Stimulated activated CD4-positive, alpha-beta T cell treated with anti-CD3 and anti-CD28 coated beads, Interleukin-1b, Interleukin-23, amount 100 ng/mL, for 4 hours (primary cell): ENCODE measurements at places on chromosomes 1 and 21.
A peak's percentile ranks its signal among the peaks of the same experiment; 100 is the strongest.

DNA sequence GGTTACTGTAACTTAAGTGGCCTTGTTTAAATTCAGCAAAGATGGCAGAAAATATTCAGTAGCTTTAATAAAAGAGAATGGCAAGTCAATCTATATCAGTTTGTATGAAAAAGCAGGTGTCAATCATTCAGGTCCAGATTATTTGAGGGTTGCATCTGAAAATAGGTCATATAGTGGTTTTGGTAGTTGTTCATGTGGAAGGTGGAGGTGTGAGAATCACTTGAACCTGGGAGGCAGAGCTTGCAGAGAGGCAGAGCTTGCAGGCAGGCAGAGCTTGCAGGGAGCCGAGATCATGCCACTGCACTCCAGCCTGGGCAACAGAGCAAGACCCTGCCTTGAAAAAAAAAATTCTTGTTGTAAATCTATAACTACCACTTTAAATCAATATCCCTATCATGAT lies 88.6 kb downstream of the ZSWIM5 start:
- no peak for DNase-seq

GRCh38 chr1:37143800-37144199 lies 109.5 kb upstream of the GRIK3 start:
- no peak for DNase-seq

GRCh38 chr1:245898581-245898980 lies 608.5 kb downstream of the SMYD3 start:
- DNase-seq, result no peak

GRCh38 chr21:34004974-34005373 lies 68.4 kb upstream of the MRPS6 start:
- no peak for DNase-seq

GRCh38 chr1:160446945-160447600 lies 46.7 kb downstream of the VANGL2 start:
- no peak for DNase-seq

DNA sequence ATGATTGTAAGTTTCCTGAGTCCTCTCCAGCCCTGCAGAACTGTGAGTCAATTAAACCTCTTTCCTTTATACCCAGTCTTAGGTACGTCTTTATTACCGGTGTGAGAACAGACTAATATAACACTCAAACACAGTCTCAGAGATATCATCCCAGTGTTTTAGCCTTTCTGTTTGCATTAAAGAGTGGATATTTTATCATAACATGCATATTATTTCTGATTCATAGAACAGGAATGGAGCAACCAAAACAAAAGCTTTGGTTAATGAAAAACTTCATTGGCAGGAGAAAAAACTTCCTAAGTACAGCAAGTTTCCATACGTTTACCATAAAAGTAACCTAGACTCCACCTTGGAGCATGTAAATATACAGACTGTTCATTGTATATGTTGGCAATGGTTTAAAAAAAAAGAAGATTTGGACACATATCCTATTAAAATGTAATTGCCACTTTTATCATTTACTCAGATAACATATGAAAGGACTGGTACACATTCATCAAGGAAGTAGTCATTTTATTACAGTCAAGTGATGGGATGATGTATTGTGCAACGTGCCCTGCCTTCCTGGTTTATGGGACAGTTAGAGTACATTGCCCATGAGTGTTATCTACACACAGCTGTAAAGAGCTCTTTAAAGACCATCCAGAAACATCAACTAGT lies 144.8 kb downstream of the ETS2 start:
- DNase-seq, result no peak

DNA sequence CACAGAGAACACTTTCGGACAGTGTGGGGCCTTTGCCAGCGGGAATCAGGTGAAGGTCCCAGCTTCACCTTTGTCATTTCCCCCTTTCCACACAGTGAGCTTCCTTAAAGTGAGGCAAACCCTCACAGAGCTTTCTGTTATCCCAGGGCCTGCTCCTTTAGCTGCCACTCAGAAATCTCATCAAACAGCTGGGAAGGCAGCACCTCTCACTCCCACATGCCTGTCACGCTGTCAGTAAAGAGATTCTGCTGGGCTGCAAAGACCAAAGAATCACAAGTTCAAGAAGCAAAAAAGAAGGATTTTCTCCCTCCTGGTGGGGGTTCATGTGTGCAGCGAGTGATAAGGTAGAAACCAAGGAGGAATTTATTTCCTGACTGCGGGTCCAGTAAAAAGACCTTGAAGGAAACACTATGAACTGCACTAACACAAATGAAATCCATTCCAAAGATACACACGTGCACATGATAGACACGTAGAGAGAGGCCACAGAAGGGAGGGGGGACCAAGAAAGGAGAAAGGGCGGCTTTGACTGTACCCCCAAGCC lies 44.0 kb downstream of the HTR6 start:
- no peak for DNase-seq

- DNase-seq, result no peak
These were observed 41.6 kb downstream of the TNNT2 start for GRCh38 chr1:201335901-201336300.

DNA sequence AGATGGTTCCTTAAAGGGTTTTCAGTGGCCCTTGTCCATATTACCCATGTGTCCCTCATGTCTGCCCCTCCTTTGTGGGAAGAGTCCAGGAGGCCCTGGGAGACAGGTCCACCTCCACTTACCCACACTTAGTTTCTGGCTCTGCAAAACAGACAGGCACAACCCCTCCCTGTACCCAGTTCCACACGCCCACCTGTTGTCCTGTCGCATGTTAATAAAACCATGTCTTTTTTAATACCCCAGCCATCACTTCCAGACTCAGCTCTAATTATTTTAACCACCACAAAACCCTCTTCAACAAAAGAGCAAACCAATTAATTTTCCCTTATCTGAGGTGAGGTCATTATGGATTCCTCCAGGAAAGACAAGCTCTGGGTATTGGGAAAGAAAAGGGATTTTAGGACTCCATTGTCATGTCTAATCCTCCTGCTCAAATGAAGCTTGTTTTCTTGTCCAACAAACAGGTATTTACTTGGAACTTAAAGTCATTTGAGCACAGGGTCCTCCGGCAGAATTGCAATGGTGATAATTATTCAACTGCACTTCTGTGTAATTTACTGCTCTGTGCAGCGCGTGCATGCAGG lies 68.9 kb downstream of the CCDC185 start:
- DNase-seq, result no peak

GRCh38 chr1:85274969-85275453 lies 1.4 kb downstream of the BCL10 start:
- DNase-seq, result no peak

DNA sequence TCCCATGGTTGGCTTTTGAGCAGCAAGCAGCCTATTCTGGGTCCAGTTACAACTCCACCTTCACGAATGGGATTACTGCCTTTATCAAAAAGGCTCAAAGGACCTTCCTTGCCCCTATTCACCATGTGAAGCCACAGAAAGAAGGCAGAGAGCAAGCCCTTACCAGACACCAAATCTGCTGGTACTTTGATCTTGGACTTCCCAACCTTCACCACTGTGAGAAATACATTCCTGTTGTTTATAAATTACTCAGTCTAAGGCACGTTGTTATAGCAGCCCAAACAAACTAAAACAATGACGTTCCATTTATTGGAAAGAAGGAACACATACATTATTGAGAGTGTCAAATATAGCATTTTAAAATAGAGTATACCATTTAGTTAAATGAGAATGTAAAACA lies 1557.9 kb downstream of the PLA2G4A start:
- no peak for DNase-seq

GRCh38 chr1:47444562-47445465 lies 7.0 kb downstream of the FOXD2 start:
- no peak for DNase-seq

- peak; percentile 38 for DNase-seq
These were observed 1.1 kb upstream of the PRXL2B start for GRCh38 chr1:2585318-2586092.

GRCh38 chr1:81183553-81183952 lies 617.2 kb upstream of the ADGRL2 start:
- no peak for DNase-seq

DNA sequence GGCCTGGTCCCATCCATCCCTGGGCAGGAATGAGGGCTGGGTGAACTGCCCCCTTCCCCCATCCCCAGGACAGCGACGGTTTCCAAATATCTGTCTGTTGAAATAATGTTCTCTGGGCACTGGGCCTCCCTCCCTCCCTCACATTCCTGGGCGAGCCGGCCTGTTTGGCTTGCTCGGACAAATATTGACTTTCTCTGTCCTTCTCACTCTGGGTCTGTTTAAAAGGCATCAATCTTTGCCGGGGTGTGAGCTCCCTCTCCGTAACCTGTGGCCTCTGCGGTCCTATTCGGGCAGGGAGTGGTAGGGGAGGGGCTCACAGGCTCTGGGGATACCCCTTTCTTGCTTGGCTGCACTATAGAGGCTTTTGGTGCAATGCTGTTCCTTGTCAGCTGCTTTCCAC lies 40.2 kb downstream of the FOXD2 start:
- no peak for DNase-seq

DNA sequence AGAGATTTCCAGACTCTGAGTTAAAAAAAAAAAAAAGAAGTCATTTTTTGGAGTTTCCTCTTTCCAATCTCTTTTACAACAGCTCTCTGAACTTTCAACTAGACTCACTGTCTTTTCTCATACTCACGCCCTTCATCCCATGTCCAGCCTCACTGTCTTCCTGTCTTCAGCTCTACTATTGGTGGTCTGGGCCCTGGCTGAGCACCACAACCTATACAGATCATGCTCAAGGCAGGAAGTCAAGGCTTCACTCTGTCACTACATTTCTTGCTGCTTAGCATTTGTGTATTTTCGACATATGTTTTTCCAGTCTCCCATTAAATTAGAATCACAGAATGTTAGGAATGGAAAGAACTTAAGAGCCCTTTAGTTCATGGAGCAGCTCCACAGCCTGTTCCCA lies 106.4 kb upstream of the PPP2R5A start:
- DNase-seq, result no peak

DNA sequence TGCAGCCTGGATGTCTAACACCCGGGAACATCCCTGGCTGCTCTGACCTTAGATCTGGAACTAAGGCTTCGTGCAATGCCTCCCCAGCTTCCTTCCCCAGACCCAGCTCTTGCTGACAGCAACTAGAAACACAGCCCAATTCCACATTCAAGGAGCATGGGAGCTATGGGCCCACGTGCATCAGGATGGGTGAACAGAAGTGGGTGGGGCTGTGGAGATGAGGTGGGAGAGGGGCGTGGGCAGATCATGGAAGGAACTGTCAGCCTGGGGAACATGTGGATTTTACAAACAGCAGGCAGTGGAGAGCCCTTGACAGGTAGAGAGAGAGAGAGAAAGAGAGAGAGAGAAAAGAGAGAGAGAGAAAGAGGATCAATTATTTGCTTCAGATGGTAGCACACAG lies 231.6 kb downstream of the MATN1 start:
- DNase-seq, result no peak

GRCh38 chr1:106975944-106976343 lies 80.5 kb upstream of the PRMT6 start:
- DNase-seq, result no peak

DNA sequence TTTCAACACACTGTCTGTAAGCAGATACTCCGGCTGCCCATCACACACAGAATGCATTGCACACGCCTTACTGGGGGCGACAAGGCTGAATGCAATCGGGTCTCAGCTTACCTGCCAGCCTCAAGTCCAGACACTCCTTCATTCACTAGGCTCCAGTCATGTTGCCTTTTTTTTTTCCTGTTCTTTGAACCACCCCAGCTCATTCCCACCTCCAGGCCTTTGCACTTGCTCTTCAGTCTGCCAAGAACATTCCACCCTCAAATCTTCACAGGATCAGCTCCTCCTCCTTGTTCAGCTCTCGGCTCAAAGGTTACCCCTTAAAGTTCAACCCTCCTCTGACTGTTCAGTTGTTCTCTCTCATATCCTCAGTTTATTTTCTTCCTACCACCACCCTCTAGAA lies 181.9 kb upstream of the ESRRG start:
- DNase-seq, result no peak

DNA sequence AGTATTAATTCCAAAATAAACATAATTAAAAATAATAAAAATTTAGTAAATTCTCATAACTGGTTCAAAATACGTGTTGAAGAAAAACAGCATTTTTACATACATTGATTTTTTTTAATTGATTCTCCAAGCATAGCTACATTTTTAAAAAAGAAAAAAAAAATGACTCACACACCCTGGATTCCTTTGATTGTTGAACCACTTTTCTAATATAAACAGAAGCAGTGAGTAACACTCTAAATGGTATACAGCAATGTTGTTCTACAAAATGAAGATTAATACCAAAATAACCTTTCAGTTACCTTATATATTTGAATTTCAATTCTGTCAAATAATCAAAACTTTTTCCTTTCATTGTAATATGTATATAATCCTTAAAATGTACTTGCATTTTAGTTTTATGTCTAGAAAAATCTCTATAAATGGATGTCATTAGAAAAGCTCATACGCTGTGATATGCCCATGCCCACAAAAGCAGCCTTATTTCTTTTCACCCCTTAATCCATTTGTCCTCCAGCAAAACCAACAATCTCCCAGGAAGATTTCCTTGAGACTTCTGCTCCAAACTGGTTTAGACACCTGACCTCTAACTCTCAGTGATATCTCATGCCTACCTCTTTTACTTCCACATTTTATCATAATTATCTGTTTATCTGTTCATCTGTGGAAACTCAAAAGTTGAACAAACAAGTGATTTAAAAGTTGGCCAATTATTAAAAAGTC lies 246.4 kb upstream of the NR5A2 start:
- no peak for DNase-seq

GRCh38 chr1:31505911-31506497 lies 70.3 kb upstream of the TINAGL1 start:
- no peak for DNase-seq

GRCh38 chr1:185480545-185480944 lies 163.5 kb upstream of the IVNS1ABP start:
- DNase-seq, result no peak

GRCh38 chr1:31453384-31454079 lies 40.5 kb downstream of the SERINC2 start:
- DNase-seq, result no peak

DNA sequence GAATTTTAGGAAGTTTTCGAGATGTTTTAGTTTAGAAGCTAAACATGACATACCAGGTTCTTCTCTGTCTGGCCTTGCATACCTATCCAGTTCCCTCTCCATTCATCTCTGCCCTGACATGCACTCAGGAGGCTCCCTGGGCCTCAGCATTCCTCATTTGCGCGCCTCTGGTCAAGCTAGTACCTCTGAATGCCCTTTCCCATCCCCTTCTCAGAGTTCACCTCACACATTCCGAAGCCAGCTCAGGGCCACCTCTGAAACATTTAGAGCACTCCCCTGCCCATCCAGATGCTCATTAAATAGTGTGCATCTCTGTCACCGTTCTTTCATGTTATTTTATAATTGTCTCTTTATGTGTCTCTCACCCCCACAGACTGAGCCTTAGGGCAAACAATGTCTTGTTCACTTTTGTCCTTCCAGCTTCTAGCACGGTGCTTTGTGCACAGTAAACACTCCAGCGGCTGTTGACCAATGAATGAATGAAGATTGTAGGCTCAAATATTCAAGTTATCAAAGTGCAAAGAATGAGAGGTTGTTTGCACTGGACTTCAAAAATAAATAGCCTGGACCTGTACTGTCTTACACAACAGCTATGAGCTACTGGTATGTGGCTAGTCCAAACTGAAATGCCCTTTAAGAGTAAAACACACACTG lies 1.2 kb upstream of the DHCR24 start:
- DNase-seq, result no peak

- no peak for DNase-seq
These were observed 3.1 kb downstream of the MCL1 start for GRCh38 chr1:150576367-150576711.

GRCh38 chr1:74107394-74107793 lies 90.6 kb downstream of the LRRIQ3 start:
- no peak for DNase-seq

GRCh38 chr21:29771491-29772066 lies 168.2 kb downstream of the GRIK1 start:
- no peak for DNase-seq
